ENCODE measurements at places on chromosomes 6 and 20.

DNA sequence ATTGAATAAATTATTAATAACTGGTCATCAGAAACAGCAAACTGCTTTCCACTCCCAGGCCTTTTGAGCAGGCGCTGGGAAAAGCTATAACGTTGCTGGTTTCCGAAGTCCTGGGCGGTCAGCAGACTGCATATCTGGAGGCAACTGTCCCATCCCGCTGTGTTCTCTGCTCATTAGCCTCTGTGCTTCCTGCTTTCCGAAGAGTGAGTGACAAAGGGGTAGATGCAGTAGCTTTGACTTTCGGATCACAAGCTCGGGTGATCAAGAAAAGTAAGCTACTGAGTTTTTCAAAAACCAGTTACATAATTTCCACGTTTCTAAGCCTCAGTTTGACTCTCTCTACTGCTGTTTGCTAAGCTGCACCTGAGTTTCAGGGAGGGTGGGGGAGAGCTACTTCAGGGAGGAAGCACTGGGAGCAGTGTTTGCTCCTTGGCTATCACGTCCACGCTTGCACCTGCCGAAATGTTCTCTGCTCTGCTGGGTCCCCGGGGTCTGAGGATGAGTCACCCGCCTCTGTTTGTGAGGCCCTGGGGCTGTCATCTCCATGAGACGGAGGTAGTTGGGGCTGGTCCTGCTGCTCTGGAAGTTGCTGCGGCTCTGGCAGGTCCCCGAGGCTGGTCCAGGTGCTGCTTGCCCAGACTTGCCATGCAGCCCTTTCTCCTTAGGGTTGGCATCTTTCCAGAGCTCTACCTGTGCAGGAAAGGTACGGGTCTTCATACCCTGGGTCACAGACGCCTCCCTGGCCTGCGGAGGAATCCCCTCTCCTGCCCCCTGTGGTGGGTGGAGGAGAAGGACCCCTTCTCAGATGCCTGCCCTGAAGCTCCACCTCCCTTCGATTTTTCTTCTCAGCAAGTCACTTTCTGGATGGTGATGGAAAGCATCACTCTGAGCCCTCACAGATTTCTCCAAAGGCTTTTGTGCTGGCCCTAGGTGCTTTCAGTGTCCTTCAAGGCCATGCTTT, 220.0 kb downstream of the QKI start:
- peak; percentile 82 for DNase-seq

DNA sequence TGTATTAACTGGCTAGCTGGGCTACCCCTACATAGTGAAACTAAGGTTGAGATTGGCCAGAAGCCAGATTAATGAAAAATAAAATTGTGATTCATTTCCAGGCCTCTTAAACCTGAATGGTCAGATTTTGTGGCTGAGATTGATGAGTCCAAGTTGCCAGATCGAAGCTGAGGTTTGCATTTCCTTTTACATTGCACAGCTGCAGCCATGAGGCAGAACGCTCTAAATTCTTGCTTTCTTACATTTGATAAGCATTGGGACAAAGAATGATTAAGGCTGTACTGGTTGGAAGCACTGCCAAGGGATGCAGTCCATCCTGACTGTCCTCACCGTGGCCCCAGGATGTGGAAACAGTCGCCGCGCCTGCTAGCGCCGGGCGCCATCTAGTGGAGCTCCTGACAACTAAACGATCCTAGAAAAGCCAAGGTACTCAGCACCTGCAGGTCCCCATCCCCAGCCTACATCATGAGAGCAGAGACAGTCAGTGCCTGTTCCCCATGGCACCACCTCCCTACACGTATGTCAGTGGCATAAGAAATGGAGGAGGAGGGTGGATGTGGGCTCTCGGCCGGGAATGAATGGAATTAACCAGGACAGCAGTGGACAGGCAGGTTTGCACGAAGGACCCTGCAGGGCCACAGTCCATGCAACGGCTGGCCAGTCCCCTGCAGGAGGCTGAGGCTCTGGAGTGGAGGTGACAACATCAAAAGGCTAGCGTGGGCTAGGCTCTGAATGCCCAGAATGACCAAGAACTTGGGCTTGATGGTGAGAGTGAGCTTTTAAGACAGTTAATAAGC, 19.0 kb downstream of the PXDC1 start:
- no peak for DNase-seq

GRCh38 chr6:72863131-72863530, 241.3 kb downstream of the KCNQ5 start:
- DNase-seq, result no peak

- no peak for DNase-seq
These were observed 8.9 kb downstream of the TRIM10 start for GRCh38 chr6:30152016-30152673.

GRCh38 chr6:111207141-111207858, 120.0 kb downstream of the SLC16A10 start:
- no peak for DNase-seq

DNA sequence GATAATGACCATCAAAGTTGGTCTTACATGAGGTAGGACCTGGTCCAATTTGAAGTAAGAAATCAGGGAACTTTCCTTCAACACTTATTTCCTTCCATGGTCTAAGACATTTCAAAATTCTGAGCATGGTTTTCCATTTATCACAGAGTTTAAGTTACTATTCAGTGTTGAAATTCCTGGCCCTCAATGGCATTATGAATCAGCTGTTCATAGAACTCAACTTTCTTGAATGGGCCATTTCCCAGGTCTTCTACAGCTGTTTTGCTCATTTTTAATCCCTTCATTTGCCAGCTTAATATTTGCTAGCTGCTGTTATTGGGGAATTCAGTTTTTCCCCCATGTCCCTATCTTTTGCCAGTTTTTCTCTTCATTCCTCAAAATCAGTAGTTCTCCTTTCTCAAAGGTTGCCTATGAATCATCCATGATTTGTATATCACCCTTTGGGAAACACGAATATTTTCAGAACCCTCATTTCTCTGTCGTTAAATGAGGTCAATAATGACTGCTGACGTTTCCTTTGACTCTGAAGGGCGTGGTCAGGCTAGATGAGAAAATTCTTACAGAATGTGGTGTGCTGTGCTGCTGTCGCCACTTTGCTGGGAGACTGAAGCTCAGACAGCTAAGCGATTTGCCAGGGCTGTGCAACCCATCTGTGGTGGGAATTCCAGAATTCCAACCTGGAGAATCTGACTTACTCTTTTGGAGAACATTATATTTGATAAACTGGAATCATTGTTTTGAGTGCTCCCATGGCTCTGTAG, 216.5 kb upstream of the FLRT3 start:
- DNase-seq, result no peak

DNA sequence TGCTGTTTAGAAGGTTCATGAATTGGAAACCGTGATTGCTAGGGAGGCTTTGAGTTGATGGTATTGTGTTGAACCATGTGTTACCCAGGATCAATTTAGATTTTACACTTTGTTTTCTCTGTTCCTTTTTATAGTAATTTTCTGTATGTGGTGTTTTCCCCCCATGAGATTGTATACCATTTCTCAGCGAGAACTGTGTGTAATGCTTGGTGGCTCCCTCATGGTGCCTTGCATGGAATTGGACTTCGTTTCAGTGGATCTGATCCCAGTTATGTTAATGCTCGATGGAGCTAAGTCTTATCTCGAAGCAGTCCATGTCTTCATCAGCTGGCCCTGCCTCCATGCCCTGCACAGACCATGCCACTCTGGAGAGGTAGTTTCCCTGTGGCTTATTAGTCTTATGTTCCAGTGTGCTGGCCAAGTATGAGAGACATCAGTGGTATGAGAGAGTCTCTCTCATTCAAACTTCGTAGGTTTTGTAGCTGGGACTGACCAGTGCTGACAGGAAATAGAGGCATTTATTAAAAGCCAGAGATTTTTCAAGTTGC, 18.7 kb downstream of the PTPN1 start:
- DNase-seq, result no peak

- DNase-seq, result no peak
These were observed 117.3 kb downstream of the TMEM170B start for GRCh38 chr6:11654876-11655275.

GRCh38 chr6:152135755-152136448, 328.4 kb downstream of the ESR1 start:
- peak; percentile 30 for DNase-seq

DNA sequence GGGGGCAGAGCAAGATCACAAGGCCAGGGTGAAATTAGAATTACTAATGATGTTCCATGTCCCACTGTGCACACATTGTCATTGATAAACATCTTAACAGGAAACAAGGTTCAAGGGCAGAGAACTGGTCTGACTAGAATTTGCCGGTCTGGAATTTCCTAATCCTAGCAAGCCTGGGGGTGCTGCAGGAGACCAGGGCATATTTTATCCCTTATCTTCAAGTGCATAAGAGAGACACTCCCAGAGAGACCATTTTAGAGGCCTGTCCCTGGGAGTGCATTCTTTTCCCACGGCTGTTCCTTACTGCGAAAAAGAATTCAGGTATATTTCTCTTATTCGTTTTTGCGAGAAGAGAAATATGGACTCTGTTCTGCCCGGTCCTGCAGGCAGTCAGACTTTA, 41.5 kb downstream of the CD83 start:
- DNase-seq, result no peak

GRCh38 chr6:111747396-111747795, 125.9 kb downstream of the FYN start:
- no peak for DNase-seq

- no peak for DNase-seq
These were observed 56.8 kb downstream of the EYA2 start for GRCh38 chr20:46951405-46951804.

All from NCI-H1417 treated with DMSO at 0.1 percent for 48 hours (cell line).